ENCODE measurements at places on chromosomes 6 and 20.

GRCh38 chr20:5267092-5267491 is 49.7 kb downstream of the PROKR2 start:
- no peak for DNase-seq

DNA sequence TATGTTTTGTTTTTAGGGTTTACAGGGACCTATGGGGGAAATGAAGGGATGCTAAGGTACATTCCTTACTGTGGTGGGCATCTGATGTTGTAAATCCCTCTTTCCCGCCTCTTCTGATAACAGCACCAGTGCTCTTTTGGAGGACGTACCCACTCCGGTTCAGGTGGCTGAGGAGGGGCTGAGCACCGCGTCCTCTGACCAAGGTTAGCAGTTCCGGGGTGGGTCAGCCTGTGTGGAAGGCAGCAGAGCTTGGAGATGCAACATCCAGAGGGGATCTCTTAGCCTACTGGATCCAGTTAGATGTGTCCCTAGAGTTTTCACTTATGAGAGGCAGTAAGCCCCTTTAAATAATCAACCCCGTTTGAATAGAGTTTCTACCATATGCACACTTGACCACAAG is 135.3 kb upstream of the KCNG1 start:
- DNase-seq: no peak

DNA sequence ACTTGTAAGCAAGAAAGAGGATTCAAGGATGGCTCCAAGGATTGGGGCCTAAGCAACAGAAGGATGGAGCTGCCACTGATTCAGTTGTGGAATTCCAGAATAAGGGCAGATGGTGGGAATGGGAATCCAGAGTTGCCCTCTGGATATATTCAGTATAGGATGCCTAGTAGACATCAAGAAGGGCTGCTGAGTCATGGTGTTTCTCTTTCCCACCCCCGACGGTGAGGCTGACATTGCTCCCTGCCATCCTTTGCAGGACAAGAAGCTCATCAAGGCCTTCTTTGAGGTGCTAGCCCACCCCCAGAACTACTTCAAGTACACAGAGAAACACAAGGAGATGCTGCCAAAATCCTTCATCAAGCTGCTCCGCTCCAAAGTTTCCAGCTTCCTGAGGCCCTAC is 11.2 kb upstream of the ZNF76 start:
- DNase-seq: no peak

DNA sequence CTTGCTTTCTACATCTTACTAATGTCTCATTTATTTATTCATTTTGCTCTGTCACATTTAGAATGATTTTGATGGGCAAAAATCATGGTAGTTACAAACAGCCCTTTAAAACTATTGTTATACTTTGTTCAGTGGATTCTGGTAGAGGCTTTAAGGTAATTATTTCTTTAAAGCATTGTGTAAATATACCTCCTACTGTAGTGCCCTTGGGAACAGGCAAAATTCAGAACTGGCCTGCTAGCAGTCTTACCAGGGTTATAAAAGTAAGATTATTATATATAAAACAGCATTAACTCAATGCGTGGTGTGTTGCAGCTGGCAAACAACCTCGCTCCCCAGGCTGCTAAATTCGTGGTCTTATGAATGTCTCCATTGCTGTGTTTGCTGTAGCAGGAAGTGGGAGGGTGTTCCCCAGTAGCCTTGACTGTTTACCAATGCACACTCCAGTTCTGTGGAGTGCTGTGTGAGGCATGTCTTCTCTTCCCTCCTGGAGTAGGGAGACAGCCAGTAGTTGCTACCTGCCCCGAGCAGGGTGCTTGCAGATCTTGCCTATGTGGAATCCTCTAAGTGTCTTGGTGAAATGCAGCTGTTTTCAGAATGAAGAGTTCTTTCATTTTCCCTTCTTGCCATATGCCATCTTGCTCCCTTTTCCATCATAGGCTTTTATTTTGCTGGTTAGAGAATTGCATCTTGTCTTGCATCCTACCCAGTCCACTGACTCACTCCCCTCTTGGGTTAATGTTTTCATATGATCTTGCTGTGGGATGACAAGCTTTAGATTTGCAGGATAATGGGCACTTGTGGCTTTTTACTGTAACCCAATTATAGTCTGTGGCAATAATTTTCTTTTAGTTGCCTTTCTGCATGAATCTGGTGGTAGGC is 45.3 kb downstream of the IGF2R start:
- no peak for DNase-seq

GRCh38 chr6:158798311-158798710 is 20.9 kb downstream of the EZR start:
- no peak for DNase-seq

DNA sequence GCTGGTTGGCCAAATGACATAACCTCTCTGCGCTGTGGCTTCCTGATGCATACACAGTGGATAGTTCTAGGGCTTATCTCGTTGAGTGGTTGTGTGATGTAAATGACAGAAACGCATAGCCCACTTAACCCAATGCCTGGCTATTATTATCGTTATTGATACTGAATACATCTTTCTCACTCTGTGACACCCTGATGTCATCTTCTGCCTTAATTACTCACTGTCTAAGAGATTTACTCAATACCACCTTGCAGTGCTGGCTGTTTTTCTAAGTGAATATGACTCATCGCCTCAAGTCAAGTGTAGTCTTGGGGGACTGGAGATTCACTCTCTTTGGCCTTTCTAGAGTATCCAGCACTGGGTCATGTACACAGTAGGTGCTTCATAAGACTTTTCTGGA is 73.6 kb downstream of the NDUFAF5 start:
- no peak for DNase-seq

DNA sequence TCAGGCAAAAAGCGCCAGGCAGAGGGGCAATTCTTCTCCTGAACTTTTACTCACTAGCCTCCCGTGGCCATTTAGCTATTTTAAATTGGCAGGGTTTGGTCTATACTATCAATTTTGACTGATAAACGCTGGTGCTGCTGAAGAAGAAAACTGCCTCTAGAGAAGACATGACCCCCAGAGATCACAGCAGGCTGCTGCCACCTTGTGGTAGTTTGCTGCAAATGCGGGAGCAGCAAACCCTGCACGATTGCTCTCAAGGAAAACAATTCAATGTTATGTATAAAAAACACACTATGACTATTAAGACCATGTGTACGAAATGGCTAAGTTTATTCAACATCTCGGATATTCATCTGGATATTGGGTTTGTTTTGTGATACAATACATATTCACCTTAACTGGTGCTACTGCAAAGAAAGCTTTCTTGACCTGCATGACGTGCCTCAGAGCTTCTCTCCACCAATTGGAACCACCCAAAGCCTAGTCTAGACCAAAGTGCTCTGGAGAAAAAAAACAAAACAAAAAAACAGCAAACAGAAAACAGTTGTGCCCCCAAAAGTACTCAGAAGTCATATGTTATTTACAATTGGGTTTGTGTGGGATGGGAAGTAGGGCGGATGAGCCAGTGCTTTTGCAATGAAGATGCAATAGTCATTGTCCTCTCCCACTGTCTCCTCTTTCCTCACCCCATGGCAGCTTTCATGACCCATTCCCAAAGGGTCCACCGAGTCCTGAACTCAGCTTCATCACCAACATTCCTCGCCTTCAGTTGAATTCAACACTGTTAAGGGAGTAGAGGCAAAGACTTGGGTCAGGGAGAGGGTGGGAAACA is 19.6 kb upstream of the IL17F start:
- peak; percentile 59 for DNase-seq

- DNase-seq: peak; percentile 52
Measured at GRCh38 chr6:63573899-63574553, 1.7 kb downstream of the LOC128125822 start.
